Astrocyte of the spinal cord (primary cell): ENCODE measurements at places on chromosomes 6 and 20.
A peak's percentile ranks its signal among the peaks of the same experiment; 100 is the strongest.

- no peak for DNase-seq
These were observed 47.5 kb downstream of the DLL1 start for GRCh38 chr6:170243386-170243785.

- no peak for DNase-seq
These were observed 85.6 kb downstream of the CAP2 start for GRCh38 chr6:17478946-17479345.

DNA sequence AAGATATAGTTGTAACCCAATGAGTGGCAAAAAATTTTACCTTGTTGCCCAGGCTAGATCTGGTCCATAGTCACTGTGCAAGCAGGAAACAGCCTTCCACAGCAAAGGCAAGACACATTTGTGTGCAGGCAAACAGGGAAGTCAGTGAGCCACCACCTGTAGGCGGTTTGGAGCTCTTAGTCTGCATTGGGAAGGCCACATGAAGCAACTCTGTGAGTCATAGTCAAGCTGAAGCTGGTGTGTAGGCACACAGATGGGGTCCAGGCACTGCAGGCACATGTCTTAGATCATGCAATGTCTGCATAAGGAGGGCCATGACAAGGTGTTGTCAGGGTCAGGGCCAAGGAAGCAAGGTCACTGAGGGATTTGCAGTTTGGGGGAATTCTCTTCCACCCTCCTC, 543.2 kb upstream of the EPHA7 start:
- no peak for DNase-seq

GRCh38 chr6:2184700-2185455, 60.5 kb downstream of the GMDS start:
- DNase-seq: no peak

- no peak for DNase-seq
These were observed 493 bp downstream of the CRYBG1 start for GRCh38 chr6:106360989-106361430.

GRCh38 chr6:112251171-112251875, 3.0 kb downstream of the LAMA4 start:
- DNase-seq: peak; percentile 92

DNA sequence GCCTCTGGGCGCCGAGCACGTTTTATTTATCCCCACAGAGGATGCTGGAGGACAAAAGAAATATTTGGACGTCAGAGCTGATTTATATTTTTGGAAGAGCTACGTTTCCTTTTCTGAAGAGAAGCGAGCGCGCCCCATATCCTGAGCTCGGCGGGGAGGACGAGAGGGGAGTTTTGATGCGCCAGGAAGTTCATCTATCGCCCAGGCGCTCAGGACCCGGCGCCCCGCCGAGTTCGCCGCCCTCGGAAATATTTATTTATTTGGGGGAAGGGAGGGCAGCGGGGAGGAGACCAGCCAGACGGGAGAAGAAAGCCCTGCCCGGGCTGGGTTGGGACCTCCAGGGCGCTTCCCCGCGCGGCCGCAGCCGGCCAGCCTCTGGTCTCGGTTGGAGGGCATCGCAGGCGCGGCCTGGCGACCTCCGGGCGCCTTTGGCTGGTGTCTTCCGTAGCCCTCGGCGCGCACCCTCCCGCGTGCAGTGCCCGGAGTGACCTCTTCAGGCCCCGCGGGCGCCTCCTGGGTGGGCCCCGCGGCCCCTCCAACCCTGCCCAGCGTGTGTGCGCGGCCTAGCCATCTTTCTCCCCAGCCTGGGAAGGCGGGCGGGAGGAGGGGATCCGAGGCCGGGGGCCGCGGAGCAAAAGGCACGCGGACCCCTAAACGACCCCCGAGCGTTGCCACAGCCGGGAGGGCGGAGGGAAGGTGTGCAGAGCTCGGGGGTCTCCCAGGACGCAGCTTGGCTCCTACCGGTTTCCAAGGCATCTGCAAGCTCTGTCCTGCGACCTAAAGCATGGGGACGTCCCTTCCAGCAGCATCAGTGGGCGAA, 5.4 kb upstream of the FOXF2 start:
- no peak for DNase-seq

GRCh38 chr6:150250826-150251225, 108.0 kb downstream of the PPP1R14C start:
- peak; percentile 55 for DNase-seq

DNA sequence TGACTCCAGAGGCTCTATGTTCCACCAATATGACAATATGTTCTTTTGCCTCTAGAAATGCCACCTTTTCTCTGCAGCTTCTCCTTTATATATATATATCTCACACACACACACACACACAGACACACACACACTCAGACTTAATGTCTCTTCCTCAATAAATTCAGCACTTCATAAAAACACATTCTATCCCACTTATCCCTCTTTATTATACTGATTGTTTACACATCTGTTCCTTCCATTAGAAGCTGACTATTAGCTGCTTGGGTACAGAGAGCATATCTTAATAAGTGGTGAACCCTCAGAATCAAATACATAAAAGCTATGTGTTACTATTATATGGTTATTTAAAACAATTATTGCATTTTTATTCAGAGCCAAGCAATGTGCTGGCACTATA, 23.3 kb downstream of the NRSN1 start:
- no peak for DNase-seq

GRCh38 chr6:38871741-38872568, 156.8 kb downstream of the DNAH8 start:
- DNase-seq: peak; percentile 46

DNA sequence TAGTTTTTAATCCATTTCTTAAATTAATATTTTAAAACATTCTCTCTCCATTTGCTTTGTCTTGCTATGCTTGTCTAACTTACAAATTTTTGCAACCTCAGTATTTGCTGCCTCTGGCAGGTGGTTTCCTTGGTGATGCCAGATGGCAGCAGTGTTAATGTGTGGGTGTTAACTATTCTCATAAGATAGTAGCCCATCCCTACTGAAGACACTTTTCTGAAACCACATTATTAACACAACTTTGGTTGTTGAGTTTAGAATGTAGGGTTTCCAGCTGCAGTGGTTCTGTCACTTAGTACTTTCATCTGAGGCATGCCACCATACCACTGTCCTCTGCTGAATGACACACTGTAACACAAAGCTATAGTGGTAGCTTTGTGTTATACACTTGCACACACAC, 75.1 kb downstream of the MYO6 start:
- no peak for DNase-seq

GRCh38 chr20:52601295-52601971, 370.7 kb upstream of the TSHZ2 start:
- DNase-seq: no peak

DNA sequence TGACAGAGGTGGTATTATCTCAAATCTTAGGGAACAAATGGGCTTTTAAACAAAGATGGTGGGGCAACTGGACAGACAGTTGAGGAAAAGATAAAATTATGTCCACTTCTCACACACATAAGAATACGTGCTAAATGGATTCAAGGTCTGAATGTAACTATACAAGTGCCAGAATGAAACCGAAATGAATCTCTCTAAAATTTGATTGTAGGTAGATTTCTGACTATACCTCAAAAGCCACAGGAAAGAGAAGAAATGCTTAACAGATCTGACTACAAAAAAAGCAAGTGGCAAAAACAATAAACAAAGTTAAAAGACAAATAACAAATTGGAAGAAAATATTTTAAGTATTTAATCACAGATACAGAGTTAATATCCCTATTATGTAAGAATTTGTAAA, 182.7 kb upstream of the OLIG3 start:
- no peak for DNase-seq
